ENCODE measurements at places on chromosomes 12 and 14.

GRCh38 chr12:82803201-82803600 lies 116.5 kb downstream of the TMTC2 start:
- no peak for DNase-seq

- DNase-seq: no peak
These were observed 5.9 kb downstream of the ZBTB42 start for GRCh38 chr14:104806625-104807465.

GRCh38 chr12:104479123-104479662 lies 22.4 kb downstream of the CHST11 start:
- no peak for DNase-seq

GRCh38 chr14:102554821-102555819 lies 37.3 kb upstream of the RCOR1 start:
- DNase-seq: no peak

DNA sequence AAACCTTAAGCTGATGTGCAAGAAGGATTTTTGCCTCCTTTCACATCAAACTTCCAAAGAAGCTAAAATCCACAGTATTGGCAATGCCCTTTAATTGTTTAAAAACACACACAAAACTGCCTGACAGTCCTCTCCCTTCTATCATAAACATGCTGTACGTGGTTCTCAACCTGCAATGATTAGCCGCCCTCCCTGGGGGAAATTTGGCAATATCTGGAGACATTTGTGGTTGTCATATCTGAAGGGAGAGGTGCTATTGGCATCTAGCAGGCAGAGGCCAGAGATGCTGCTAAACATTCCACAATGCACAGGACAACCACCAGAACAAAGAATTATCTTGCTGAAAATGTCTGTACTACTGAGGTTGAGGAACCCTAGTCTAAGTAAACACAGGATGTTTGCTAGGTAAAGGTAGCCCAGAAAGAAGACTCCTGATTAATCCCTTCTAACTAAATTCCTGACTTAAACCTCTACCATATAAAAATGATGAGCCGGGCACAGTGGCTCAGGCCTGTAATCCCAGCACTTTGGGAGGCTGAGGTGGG lies 1.2 kb downstream of the ACOT6 start:
- no peak for DNase-seq

DNA sequence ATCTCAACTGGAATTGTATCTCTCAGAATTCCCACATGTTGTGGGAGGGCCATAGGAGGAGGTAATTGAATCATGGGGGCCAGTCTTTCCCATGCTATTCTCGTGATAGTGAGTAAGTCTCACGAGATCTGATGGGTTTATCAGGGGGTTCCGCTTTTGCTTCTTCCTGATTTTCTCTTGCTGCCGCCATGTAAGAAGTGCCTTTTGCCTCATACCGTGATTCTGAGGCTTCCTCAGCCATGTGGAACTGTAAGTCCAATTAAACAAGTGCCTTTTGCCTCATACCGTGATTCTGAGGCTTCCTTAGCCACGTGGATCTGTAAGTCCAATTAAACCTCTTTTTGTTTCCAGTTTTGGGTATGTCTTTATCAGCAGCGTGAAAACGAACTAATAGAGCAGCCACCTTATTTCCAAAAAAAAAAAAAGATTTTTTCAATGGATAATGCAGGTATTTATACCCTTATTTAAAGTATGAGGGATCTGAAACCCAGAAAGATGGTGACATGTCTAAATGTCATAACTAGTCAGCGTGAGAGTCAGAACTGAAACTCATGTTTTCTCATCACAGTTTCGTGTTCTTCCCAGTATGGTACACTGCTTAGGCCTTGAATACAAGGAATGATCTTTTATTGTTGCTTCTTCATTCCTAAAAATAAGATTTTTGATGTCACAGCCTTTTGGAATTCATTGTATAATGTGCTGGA lies 89.6 kb downstream of the ERC1 start:
- no peak for DNase-seq

GRCh38 chr12:3442397-3442796 lies 48.6 kb upstream of the PRMT8 start:
- no peak for DNase-seq
